ENCODE measurements at places on chromosomes 7 and 10. TPM values are rescaled to one million over a fixed set of nuclear protein-coding genes. Genes with fewer than 3 reads are reported as not detected.

Gene CPN1
- total RNA-seq, result not detected

Gene DENND2A
- not detected for total RNA-seq

Gene ASIC3
- 10.6 TPM for total RNA-seq

Gene FZD8
- total RNA-seq, result 0.93 TPM

Gene TAS2R3
- 8.0 TPM for total RNA-seq
